H4 (cell line): ENCODE measurements at places on chromosomes 3 and 15.

DNA sequence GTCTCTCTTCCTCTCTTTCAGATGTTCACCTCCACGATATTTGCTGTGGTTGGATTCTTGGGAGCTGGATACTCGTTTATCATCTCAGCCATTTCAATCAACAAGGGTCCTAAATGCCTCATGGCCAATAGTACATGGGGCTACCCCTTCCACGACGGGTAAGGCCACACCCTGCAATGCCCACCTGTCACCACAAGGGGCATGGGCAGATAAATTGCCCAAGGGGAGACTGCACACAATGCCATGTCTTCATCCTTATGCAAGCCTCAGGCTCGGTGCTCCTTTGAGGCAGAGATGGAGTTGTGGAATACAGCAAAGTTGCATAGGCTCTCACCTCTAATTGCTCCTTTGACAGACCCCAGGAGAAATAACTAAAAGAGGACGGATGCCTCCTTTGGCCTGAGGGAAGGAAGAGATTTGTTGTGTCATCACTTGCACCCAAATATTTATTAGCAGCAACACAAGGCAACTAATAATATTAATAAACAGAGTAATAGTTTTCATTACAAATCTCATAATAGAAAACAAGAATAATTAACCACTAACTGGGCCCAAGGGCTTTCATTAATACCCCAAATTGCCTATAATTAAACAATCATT lies 13.2 kb downstream of the TM4SF4 start:
- peak; percentile 34 for DNase-seq

DNA sequence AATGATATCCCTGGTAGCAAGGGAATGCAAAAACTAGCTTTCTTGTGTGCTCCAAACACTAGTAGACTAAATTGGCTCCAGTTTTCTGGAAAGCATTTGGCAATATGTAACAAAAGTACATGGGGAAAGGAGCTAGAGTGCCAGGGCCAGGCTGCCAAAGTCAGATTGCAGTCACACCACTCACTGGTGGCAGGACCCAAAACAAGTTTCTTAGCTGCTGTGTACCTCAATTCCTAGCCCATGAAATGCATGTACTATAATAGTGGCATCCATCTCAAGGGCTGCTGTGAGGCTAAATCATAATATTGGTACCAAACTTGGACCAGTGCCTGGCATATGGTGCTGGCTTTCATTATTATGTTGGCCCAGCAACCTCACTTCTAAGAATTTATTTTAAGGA lies 49.3 kb downstream of the CLDN18 start:
- DNase-seq: no peak

DNA sequence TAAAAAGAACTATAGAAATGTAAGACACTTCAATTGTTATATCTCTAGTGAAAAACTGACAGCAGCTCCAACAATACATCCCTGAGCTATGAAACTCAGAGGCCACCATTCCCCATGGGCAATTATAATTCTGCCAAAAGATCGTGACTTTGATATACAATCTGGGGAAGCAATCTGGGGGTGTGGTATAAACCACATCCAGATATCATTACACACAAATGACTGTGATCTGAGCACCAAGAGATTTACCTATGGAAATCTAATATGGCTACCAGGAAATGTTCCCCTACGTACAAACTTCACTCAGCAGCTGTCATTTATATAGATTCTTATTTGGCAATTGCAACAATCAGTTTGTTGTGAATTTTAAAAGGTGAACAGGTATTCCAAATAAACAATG lies 110.3 kb downstream of the FRMD5 start:
- DNase-seq: no peak

DNA sequence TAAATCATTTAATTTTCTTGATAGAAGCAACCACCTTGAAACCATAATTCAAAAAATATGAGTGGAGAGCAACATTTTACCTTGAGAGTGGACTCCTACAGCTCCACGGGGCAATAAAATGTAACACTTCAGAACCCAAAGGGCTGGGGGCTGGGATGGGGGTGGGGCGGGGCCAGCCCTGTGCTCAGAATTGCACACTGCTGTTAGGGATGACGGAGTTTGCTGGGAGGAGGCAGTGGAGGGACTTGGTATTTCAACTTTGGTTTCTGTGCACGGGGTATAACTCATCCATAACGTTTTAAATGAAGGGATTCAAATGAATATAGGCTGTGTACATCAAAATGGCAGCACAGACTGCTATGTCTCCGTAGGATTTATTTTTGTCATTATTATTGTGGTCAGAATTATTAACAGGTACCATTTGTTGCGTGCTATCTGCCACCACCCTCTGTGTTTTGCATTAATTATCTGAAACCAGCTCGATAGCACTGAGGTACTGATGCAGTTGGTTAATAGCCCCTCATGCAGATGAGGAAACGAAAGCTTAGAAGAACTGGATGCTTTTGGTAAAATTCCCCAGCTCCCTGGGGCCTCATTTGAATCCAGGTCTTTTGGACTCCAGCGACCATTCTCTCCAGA lies 29.4 kb upstream of the WNT5A start:
- DNase-seq: no peak

DNA sequence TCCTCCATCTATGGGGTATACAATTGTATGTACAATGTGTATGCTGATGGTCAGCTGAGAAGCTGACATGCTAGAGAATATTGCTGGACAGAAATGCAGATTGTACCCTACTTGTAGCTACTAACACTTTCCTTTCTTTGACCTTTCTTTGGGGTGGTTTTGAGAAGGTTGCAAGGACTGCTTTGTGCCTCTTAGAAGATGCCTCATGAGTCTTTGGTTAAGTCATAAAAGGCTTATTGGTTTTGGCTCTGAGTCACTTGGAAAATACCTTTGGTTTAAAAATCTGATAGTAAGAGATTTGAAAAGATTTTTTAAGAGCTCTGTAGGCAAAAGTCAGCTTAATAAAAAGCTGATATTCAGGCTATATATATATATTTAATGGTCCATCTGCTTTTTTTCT lies 71.5 kb downstream of the ZMAT3 start:
- no peak for DNase-seq

DNA sequence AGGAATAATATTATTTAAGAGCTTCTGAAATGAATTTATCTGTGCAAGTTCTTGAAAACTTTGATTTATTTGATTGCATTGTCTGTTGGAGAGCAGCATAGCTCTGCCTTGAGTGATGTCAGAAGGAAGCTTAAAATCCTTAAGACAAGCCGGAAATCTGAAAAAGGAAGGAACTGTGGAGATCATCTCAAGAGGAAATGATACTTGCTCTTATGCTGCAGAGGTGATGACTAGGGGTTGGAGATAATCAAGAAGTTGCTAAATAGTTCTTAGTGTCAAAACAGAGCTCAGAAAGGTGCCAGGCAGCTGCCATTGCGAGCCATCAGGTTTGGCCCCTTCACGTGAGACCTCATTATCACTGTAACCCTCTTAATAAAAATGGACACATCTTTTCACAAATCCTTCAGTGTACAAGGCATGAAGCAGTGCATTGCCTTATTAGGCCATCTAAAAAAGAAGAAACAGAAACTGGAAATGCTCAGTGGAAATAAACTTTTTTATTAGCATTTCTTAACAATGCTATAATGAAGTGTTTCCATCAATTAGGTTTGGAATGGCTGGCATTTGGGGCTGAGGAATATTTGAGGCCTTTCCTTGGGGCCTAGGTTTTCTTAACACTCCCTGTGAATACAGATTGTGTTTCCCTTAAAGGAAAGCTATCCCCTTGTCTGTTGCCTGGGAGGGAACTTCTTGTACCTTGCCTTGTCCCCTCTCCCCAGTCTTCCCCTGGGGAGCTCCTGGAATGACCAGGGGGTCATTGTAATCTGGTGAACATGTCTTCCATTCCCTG lies 34.5 kb upstream of the VILL start:
- DNase-seq: no peak

DNA sequence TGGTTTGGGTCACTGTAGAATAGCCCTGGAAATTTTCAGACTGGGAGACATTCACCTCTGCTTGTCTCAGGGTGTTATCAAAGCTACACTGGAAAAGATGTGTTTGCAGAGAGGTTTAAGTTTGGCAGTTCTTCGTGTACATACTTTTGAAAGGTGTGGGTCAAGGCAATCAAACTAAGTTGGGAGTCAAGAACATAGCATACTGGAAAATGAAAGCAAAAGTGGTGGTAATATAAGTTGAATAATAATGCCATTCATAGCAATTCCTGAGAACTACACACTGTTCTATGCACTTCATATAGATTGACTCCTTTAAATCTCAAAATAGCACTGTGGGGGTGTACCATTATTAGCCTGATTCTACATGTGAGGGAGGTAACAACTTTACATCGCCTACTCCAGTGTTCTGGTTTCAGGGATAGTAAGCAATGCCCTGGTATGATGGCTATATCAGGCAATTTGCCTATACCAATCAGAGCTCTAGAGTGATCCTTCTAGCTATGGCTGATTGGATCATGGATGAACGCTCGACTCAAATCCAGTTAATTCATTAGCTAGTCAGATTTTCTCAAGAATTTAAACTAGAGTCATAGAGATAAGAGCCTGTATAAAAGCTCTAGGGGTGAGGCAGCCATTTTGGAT lies 44.6 kb upstream of the RASGRP1 start:
- no peak for DNase-seq
